ENCODE measurements at places on chromosomes 11 and 22. TPM values are rescaled to one million over a fixed set of nuclear protein-coding genes. Genes with fewer than 3 reads are reported as not detected.
A peak's percentile ranks its signal among the peaks of the same experiment; 100 is the strongest.

Gene NAV2
- 1.9 TPM for total RNA-seq

Gene KRTAP5-8
- total RNA-seq, result not detected

Gene BTG4
- not detected for total RNA-seq

Gene UBQLN3
- total RNA-seq, result not detected

Gene COMMD9
- 60.7 TPM for total RNA-seq

Gene TESMIN
- total RNA-seq, result 3.6 TPM

Gene OR10D3
- total RNA-seq, result not detected

Gene MMP8
- total RNA-seq, result 0.37 TPM

Gene GGTLC2
- not detected for total RNA-seq

DNA sequence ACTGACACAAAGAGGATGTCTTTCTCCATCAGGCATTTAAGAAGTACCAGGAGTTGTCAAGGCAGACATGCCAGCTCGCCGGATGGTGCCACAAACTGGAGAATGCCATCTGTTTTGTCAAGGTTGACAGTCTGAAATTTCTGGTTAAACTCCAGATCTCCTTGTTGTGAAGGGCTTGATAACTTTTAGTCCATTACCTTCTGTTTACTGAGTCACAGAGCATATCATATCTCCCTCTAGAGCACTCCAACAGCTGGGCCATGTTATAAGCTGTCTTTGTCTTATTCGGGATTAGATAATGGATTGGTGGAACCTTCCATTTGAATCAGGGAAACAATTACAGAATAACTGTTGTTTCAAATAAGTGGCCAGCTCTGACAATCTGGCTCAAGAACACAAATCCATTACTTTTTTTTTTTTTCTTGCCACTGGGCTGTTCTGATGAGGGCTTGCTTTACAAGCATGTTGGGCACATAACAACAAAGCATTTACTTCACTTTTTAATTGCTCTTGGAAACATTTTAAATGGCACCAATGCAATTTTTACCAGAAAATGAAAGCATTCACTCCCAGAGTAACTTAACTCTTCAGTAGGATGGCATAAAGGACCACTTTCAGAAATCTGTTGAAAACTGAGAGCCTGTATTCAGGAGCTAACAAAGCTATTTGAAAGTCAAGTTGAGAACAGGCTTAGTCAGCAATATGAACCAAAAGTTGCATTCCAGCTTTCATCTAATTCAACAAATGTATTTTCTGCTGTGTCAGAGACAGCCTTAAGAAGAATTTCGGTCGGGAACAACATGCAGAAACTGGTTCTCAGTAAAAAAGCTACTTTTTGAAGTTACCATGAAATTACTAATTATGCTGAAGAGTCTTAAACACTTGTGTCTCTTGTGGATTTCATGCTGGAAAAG lies 227.6 kb upstream of the PITPNB start:
- no peak for DNase-seq

DNA sequence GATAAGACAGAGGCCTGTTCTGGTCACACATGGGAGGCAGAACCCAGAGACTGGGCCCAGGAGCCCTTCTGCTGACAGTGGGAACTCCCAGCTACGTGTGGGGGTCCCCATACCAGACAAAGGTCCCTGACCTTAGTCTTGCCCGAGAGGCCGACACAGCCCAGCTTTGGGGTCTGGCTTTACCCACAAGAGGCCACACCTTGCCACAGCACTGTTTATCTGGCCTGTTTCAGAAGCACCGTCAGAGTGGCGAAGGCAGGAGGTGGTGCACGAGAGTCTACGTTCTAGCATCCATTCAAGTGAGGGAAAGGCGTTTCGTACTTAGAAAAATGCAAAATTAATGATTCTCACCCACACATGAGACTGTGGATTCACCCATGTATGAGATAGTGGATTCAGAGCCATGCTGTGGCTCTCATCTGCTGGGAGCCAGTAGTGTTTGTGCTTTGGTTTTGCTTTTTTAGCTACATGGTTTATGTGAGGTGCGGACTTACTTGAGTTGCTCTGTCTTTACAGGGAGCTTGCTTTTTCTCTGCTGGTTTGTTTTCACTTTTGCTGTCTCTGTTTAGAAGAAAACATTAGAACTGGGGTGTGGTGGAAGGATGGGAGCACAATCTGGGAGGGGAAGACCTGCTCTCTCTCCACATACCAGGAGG lies 56.6 kb upstream of the PRODH start:
- no peak for DNase-seq

GRCh38 chr11:66850588-66851238 lies 6.2 kb upstream of the LRFN4 start:
- DNase-seq, result no peak

- no peak for DNase-seq
Measured at GRCh38 chr22:46806794-46807193, 44.3 kb downstream of the TBC1D22A start.

- DNase-seq, result no peak
Measured at GRCh38 chr11:129965248-129965647, 37.4 kb downstream of the PRDM10 start.

- no peak for DNase-seq
Measured at GRCh38 chr22:35306350-35306967, 6.8 kb downstream of the TOM1 start.

GRCh38 chr11:126311401-126312291 lies 7.8 kb downstream of the DCPS start:
- DNase-seq, result no peak

DNA sequence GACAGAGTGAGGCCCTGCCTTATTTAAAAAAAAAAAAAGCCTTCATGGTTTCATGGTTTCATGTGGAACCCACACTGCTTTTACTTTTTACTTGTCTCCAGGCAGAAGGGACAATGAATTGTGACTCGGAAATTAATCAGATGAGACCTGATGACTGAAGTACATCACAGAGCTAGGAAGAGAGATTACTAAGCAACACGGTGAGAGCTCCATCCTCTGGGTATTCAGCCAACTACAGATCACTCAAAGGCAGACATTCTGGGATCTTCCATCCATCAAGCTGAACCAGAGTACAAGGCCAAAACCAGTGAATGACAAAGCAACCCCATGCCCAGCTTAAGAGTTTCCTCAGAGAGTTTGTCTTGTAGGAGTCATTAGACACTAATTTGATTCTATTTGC lies 433.2 kb downstream of the SOX6 start:
- no peak for DNase-seq

DNA sequence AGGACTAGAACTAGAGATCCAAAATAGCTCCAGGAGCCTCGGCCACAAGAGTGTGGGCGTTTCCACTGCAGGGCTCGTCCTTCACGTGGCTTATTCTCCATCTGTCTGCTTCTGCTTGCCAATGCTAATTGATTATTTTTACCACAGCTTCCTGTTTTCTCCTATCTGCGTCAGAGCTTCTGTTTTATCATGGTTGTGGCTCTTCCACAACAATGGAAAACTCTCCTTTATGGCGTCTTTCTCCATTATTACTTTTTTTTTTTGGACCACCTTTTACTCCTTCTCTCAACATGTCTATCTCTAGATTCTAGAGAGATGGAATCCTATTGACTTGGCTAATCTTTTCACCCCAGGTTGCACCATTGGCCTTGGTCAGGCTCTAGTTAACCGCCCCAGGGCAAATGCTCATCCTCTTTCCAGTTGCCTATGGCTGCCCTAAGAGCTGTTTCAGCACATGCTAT lies 25.9 kb downstream of the CAT start:
- no peak for DNase-seq

DNA sequence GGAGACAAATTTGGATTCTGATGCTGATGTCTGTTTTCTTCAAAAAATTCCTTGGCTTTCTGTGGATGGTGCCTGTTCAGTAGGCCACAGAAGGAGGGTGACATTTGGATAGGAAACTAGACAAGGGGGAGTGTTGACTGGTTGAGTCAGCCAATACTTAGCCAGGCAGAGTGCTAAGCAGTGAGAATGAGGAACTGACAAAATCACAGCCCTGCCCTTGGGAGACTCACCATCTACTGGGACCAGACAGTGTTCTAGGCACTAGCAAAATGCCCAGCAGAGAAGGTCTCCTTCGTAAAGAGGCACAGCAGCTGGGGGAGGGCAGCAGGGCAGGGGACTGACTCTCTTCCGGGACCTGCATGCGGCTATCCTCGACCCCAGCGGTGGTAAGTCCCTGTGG lies 190.2 kb downstream of the DSCAML1 start:
- DNase-seq, result no peak

- no peak for DNase-seq
Measured at GRCh38 chr22:45077826-45078334, 68.1 kb upstream of the PHF21B start.

- no peak for DNase-seq
Measured at GRCh38 chr11:11251394-11251970, 101.6 kb downstream of the CSNK2A3 start.

DNA sequence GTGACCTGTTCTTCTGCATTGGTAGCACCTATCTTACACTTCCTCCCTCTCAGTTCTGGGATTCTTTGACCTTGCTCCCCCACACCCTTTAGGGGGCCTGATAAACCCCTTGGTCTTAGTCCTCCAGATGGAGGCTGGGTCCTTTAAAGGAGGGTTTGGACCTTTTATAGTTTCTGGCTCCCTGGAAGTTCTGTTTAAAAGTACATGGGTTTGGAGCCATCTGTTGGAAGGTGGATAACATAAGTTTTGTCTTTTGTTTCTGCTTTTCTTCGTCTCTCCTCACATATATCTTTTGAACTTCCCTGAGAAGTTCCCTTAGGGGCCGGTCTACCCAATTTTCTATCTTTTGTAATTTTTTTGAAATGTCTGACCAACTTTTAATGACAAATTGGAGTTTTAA lies 17.9 kb upstream of the HYLS1 start:
- no peak for DNase-seq

DNA sequence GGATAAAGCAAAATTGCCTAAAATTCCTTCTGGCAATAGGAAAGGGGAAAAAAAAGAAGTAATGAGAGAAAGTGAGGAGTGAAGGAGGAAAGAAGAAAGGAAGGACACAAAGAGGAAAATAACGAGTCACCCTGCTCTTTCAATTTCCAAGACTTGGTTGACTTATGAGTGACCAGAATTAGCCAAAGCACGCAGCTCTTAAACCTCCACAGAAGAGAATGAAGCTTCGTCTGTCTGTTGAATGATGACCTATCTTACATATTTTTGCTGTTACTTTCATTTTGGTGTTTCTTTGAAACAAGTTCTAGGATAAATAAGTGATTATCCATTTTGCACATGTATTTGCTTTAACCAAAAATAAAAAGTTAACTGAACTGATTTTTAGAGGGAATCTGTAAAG lies 728 bp downstream of the MMP27 start:
- DNase-seq, result no peak

- DNase-seq, result peak; percentile 4
Measured at GRCh38 chr11:85088286-85088685, 538.9 kb downstream of the DLG2 start.

DNA sequence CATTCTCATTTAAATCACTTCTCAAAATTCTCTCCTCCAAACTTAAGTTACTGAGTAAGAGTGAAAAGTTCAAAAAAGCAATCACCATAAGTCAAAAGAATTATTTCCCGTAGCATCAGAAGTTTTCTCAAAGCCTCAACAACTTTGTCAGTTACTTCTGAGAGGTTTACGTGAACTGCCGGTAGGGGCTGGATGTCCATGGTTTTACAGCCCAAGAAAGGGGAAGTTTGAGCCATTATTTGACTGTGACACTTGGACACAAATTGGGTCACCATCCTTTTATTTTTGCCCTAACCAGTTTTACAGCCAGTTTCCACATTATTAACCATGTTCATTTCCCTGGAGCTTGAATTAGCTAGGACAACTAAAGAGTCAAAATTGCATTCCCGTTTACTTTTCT lies 7.5 kb downstream of the POU2AF3 start:
- DNase-seq, result no peak

GRCh38 chr22:37355174-37355573 lies 72.1 kb downstream of the ELFN2 start:
- no peak for DNase-seq

- DNase-seq, result no peak
Measured at GRCh38 chr11:117795638-117796455, 1.2 kb downstream of the DSCAML1 start.

- DNase-seq, result no peak
Measured at GRCh38 chr11:134275188-134275533, 1.0 kb upstream of the GLB1L3 start.

- no peak for DNase-seq
Measured at GRCh38 chr22:46524203-46524740, 13.1 kb downstream of the CELSR1 start.

DNA sequence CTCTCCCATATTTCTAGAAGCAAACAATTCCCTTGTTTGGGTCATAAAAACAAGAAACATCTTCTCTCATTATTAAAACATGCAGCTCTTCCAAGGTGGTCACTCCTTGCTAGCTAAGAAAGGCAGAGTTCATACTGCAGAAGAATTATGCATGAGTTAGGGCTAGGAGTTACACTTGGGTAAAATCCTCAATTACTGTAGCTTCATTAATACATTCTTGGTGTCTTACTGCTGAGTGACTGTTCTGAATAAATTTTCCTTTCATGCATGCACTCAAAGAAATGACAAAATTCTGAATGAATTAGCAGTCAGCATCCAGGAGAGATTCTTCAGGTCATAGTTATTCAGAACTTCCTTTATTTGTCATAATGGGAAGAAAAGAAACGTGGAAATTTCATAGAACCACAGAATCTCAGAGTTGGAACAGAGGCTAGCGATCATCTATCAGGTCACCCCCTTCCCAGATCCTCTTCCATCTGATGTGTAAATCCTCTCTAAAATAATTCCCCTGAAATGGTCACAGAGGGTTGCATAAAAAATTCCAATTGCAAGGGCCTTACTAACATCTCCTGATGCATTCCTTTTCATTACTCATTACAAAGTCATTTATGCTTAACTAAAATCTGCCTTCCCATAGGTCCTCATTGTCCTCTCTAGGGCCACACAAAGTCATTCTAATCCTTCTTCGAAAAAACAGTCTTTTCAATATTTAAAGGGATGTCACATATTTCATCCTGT lies 771.5 kb downstream of the DLG2 start:
- DNase-seq, result peak; percentile 83

DNA sequence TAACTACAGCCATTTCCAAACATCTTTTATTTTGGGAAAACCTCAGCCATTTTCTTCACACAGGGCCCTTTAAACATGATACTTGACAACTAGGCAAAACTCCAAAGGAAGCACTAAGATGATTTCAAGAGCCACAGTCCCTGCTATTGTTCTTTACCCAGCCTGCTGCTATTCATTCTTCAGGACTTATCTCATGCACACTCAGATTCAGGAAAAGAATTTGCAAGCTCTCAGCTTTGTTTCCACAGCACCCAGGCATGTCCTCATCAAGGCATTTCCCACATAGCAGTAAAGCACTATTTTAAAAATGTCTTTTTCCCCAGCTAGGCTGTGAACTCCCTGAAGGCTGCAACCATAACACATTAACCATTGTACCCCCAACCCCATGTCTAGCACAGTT lies 609.3 kb upstream of the CCDC90B start:
- no peak for DNase-seq

DNA sequence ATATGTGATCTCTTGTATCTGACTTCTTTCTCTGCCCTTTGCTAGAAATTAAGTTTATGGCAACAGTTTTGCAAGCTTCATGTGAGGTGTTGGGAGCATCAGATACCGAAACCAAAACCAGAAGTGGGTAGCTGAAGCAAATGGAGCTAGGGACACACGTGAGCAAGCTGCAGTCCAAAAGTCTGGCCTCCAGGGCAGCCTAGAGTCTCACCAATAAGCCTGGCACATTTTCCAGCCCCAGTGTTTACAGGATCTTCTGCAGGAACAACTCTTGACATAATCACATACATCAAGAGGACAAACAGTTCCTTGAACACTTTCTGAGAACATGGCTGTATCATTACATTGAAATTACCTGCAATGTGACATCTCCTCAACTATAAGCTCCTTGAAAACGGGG lies 114.1 kb downstream of the LARGE1 start:
- DNase-seq, result no peak
